ENCODE measurements at places on chromosomes 4 and X.

- no peak for DNase-seq
Observed at GRCh38 chr4:7863911-7864681, 75.6 kb downstream of the AFAP1 start.

DNA sequence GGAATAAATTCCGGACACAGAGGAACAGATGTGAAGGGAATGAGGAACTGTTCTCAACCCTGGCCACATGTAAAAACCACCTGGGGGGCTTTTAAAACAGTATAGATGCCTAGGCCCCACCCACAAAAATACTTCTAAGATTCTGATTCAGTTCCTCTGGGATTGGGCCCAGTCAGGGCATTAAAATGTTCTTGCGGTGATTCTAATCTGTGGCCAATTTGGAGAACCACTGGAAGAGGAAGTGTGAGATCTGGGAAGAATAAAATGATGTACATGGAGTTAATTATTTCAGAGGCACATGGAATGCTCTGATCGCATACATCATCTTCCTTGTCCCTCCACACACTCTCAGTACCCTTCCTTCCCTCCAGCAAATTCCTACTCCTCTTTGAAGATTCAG lies 192.2 kb downstream of the APBB2 start:
- no peak for DNase-seq

DNA sequence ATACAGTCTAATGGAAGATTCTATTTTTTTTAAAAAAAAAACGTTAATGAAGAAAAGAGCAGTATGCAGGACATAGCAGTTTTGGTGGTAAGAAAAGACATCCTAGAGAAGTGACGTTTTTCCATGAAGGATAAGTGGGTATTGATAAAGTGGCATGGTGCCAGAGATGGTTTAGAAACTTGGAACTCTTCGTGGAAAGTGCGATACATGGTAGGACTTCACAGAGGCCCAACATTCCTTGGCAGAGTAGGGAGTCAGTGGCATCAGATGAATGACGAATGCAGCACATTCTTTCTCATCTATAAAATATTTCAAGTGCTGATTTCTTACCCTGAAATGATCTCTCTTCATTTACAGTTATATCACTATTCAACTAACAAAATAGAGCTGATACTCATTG lies 298.7 kb downstream of the CCSER1 start:
- DNase-seq, result no peak

- no peak for DNase-seq
Observed at GRCh38 chr4:114361249-114361648, 237.4 kb upstream of the UGT8 start.

DNA sequence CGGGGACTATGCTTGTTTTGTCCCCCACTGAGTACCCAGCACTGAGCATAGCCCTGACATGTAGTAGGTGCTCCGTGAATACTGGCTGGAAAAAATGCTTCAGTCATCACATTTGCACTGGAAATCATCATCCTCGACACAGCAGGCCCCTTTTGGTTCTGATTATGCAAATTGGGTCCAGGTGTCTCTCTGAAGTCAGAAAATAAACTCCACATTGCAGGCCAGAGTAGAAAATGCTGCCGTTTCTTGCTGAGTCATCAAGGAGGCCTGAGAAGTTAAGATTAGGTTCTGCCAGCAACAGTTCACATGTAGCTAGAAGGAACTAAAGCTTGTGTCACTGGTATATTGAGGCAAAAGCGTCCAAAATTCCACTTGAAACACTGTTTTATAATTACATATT lies 15.0 kb upstream of the STK32B start:
- DNase-seq, result peak; percentile 44

GRCh38 chr4:174225349-174226049 lies 58.0 kb downstream of the FBXO8 start:
- DNase-seq, result no peak

- DNase-seq, result peak; percentile 32
Observed at GRCh38 chr4:158578476-158578875, 56.8 kb downstream of the RXFP1 start.

DNA sequence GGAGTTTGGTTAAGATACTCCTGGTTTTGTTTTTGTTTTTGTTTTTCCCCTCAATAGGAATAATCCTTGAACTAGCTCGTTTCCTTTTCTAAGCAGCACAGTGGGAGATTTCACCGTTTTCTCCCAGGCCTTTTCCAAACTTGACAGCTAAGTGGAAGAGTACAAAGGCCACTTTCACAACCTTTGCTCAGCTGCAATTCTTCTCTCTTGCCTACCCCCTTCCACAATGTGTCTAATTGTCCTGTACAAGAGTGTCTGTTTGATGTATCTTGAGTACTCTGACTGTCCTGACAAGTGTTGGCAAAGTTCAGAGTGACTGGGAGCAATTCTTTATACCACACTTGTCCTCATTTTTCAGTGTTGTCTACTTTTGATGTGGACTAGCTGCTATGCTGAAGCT lies 674.3 kb upstream of the AMOT start:
- no peak for DNase-seq

DNA sequence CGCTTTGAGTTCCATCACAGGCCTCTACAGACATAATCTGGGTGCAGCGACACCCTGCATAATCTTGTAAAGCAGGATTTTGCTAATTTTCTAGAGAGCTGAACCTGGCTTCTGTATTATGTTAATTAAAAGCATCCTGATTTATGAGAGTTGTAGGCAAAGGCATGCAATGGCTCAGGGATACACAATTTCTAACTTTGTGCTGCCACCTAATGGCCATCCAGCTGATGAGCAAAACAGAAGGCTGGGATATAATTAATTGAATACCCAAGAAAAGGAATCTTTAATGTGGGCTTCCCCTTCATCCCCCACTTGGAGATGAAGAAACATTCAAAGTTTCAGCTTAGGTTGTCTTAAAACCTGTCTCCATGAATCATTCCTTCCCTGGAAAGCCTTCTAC lies 78.1 kb downstream of the BMP15 start:
- DNase-seq, result peak; percentile 22

- DNase-seq, result peak; percentile 44
Observed at GRCh38 chr4:52588771-52589591, 70.1 kb downstream of the USP46 start.

GRCh38 chrX:16444353-16444752 lies 205.6 kb upstream of the S100G start:
- peak; percentile 17 for DNase-seq

DNA sequence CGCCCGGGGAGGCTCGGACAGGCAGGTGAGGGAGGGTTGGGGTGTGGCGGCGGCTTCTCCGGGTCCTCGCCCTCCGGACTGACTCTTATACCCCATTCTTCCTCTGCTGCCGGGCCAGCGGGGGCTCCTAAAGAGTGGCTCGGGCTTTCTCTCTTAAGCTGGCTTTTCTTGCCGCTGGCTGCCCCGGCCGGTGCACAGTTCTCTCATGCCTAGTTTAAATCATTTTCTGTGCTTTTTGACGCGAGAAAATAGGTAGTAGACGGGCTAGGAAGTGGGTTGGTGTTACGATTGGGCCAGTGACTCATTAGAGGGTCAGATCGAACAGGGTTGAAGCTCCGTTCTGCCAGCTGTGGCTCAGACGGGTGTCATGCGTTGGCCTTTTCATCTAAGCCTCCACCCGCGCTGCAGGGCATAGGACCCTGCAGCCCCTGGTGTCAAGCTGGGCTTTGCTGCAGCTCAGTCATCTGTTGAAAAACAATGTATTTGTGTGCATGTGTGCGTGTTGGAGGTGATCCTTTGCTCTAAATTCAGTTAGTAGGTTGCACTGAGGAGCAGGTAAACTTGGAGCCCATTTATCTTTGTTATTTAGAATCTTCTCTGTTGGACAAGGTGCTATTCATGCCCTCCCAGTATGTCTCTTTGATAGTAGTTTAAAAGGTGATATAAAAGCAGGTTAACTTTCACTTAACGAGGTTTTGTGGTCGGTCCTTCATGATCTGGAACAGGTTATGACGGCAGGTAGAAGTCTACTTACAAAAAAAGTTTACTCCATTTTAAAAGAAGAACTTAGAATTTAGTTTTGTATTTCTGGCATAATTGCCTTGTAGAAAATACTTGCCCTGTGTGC lies 802 bp downstream of the BMP2K start:
- DNase-seq, result peak; percentile 67

- DNase-seq, result no peak
Observed at GRCh38 chr4:22824091-22824490, 131.4 kb downstream of the GBA3 start.

GRCh38 chr4:153809307-153809706 lies 20.4 kb upstream of the SFRP2 start:
- no peak for DNase-seq

DNA sequence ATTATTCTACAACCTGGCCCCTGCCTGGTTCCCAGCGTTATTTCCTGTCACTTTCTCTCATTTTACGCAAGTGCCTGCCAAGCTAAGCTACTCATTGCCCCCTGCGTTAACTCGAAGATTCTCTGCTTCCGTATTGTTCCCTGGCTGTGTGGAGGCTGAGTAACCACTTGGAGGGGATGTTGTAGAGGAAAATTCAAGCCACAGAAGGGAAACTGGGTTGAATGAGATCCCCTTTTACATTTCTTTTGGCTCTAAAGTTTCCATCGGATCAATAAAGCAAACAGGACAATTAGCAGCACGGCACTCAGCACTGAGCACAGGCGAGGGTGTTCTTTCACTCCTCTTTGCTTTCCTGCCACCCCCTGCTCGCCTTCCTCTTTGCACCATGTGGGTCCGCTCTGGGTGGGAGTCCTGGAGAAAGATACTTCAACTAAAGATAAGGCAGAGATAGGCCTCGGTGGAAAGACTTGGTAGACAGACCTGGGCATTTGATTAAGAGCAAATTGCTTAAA lies 4.2 kb upstream of the TMSB4X start:
- DNase-seq, result peak; percentile 53

GRCh38 chr4:26151615-26152014 lies 169.2 kb upstream of the RBPJ start:
- DNase-seq, result no peak

- DNase-seq, result no peak
Observed at GRCh38 chr4:150212927-150213326, 134.7 kb downstream of the DCLK2 start.

GRCh38 chrX:146241902-146242301 lies 424.3 kb downstream of the SLITRK2 start:
- no peak for DNase-seq

GRCh38 chrX:64456828-64457227 lies 61.6 kb upstream of the MTMR8 start:
- no peak for DNase-seq

GRCh38 chrX:110915570-110915969 lies 120.0 kb upstream of the CHRDL1 start:
- DNase-seq, result no peak

DNA sequence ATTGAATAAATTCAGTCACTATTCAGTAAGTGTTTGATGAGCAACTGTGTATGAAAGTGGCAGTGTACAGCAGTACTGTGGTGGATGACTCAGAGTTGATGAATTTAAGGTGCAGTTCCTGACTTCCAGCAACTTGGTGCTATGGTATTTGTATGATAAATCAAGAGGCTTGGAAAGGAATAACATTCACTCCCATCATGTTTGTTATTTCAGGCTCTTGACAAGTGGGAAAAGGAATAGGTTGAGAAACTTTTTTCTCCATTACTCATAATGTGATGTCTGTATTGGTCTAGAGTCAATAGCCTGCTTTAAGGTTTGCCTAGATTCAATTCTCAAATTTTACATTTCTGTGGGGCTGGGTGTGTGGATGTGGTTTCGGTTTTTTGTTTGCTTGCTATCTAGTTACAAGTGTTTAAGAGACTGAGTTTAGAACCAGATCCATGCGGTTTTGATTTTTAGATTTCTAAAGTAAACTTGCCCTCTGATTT lies 35.1 kb upstream of the CYP2U1 start:
- peak; percentile 81 for DNase-seq

DNA sequence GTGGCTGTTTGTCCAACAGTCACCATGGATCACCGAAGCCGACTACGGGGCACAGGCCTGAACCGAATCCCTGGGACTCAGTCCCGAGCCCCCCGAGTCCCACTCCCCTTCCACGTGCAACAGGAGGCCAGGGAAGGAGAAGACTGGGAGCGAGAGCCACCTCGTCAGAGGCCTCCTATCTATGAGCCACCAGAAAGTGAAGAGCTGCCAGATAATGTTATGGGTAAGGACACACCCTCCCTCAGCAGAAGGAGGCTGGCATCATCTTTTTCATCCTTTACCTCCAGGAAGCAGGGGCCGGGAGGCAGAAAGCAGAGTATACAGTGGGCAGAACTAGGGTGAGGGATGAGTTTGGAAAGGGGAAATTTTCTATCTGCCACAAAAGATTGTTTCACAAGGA lies 2.8 kb upstream of the PRDX4 start:
- no peak for DNase-seq

- DNase-seq, result no peak
Observed at GRCh38 chr4:114366368-114366767, 232.2 kb upstream of the UGT8 start.

DNA sequence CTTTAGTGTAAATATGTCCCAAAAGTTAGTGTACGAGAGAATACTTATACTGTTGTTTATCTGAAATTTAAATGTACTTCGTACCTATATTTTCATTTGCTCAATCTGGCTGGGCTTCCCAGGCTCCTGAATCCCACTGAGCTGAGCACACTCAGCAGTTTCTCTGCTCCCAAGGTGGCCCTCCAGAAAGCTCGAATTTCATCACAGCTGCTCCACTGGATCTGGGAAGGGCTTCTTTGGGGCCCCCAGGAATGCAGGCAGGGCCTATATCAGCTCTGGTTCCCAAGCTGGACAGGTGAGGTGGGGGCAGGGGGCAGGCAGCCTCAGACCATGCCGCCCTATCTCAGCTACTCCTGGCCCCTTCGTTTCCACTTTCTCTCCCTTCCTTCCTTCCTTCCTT lies 1.5 kb upstream of the FATE1 start:
- DNase-seq, result no peak

DNA sequence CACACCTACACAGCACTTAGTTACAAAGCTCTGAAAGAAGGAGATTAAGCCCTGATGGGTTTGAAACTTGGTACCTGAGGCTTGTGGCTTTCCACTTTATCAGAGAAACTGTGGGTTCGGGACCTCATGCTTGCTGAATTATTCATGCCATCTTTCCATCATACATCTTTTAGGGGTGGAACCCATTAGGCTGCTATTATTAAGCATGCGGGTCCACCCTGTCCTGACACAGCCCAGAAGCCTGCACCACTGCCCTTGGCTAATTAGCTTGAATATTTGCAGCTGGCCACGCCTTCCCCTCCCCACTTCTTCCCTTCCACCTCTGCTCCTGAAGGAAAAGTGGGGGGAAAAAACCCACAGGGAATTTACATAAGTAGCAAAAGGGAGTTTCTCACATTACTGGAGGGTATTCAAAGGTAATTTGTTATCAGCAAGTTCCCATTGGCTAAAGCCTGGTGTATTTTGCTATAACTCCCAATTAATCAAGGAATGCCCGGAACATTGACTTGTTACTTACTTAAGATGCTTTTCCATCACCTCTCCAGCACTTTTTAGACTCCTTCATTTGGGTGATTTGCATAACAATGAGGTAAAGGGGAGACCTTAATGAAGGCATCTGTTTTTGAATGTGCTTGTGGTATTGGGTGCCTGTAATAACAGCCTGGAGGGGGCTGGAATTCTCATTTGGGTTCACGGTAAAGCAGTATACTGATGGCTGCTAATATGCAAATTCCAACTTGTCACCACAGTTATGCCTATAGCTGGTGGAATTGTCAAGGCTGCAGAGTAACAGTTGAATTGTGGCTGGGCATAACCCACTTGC lies 231.7 kb upstream of the GATB start:
- DNase-seq, result peak; percentile 34
